ENCODE measurements at places on chromosomes 1 and 21. TPM values are rescaled to one million over a fixed set of nuclear protein-coding genes. Genes with fewer than 3 reads are reported as not detected.

Gene ZBED6
- total RNA-seq, result 32.8 TPM

Gene ERICH3
- total RNA-seq, result 0.06 TPM

Gene CELA2A
- total RNA-seq, result not detected

Gene DNAI4
- total RNA-seq, result 12.4 TPM

Gene FBLIM1
- 57.1 TPM for total RNA-seq

Gene TBX15
- total RNA-seq, result 0.50 TPM

Gene ARHGAP30
- 18.8 TPM for total RNA-seq

Gene DISP3
- 0.12 TPM for total RNA-seq

Gene URB1
- total RNA-seq, result 13.7 TPM

Gene NHLH1
- total RNA-seq, result 0.26 TPM

Gene PEAR1
- total RNA-seq, result 12.3 TPM

Gene PAFAH2
- total RNA-seq, result 25.2 TPM

Gene PIAS3
- 42.6 TPM for total RNA-seq

Gene SH2D1B
- total RNA-seq, result 0.68 TPM

Gene CCDC30
- total RNA-seq, result 6.8 TPM

Gene HPCAL4
- total RNA-seq, result 1.9 TPM

Gene CAPN9
- total RNA-seq, result 5.0 TPM

Gene NBPF6
- not detected for total RNA-seq

Gene PKLR
- not detected for total RNA-seq

Gene PTAFR
- 59.7 TPM for total RNA-seq

Gene TCEANC2
- total RNA-seq, result 5.2 TPM

Data from left lung (tissue), 14 donors.